Activated T-helper 9 cell treated with anti-CD3 and anti-CD28 coated beads, Interleukin-2, amount 50 U/mL, for 16 hours (primary cell): ENCODE measurements at places on chromosomes 16 and 17.

GRCh38 chr16:68087688-68088087 lies 2.5 kb downstream of the NFATC3 start:
- no peak for DNase-seq

GRCh38 chr17:1012823-1013728 lies 16.1 kb downstream of the TIMM22 start:
- DNase-seq, result no peak

- DNase-seq, result no peak
These were observed 14.8 kb downstream of the TRAF4 start for GRCh38 chr17:28758411-28759121.

- no peak for DNase-seq
These were observed 22.5 kb downstream of the RAB11FIP4 start for GRCh38 chr17:31413874-31414549.

DNA sequence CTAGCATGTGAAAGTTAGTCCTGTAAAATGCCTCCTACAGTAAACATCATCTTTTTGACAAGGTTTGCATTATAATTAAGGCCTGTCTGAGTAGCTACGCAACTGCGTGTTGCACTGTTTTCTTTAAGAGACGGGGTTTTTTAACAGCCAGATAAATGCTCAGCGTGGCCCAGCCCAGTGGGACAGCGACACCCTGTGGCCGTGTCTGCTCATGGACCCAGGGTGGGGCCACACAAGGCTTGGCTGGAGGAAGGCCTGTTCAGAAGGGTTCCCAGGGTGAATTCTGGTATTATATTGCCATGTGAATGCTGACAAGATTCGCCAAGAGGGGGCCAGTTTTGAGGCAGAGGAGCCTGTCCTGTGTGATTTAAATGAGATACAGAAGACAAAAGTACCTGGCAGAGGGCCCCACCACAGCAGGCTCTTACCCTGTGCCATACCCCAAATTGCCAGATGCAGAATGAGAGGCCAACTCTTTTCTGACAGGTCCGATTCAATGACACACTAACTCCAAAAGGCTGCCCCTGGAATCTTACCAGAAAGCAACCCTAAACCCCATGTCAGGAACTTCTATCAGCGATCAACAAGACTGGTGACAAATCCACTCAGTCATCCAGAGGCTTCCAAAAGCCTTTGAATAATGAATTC lies 65.9 kb upstream of the IRX6 start:
- DNase-seq, result no peak

DNA sequence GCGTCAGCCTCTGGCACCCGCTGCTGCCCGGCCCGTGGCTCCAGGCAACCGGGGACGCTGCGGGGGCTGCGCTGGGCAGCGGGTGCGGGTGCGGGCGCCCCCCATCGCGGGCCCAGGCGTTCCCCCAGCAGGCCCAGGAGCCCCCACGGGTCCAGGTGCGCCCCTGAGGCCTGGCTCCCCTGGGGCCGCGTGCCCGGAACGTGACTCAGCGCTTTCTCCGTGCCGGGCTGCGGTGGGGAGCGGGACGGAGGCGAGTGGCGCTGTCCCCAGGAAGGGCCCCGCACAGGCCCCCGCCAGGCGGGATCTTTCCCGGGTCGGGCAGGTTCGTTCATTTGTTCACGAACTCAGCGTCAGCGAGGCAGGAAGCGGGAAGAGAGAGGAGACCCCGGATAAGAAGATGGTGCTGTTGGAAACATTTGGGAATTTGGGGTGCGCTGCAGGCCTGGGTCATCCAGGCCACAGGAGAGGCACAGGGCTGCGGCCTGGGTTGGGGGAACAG lies 18.4 kb upstream of the EXOC7 start:
- no peak for DNase-seq

DNA sequence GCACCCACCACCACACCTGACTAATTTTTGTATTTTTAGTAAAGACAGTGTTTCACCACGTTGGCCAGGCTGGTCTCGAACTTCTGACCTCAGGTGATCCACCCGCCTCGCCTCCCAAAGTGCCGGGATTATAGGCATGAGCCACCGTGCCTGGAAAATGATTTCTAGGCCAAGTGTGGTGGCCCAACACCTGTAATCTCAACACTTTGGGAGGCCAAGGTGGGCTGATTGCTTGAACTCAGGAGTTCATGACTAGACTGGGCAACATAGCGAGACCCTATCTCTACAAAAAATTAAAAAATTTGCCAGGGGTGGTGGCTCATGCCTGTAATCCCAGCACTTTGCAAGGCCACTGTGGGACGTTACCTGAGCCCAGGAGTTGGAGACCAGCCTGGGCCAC lies 11.0 kb upstream of the BAIAP3 start:
- no peak for DNase-seq

DNA sequence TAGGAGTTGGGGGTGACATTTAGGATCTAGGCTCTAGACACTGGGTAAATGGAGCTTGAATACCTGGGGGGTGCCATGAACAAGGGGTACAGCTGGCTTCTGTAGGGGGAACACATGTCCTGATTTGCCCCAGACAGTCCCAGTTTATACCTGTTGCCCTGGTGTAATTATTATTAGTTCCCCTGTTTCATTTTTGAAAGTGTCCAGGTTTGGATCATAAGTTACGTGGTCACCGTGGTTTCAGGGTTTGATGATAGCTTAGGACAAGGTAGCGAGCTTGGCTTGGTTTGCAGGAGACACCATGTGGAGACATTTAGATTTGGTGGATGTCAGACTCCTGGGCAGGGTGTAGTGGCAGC lies 5.5 kb downstream of the MLLT6 start:
- DNase-seq, result no peak

DNA sequence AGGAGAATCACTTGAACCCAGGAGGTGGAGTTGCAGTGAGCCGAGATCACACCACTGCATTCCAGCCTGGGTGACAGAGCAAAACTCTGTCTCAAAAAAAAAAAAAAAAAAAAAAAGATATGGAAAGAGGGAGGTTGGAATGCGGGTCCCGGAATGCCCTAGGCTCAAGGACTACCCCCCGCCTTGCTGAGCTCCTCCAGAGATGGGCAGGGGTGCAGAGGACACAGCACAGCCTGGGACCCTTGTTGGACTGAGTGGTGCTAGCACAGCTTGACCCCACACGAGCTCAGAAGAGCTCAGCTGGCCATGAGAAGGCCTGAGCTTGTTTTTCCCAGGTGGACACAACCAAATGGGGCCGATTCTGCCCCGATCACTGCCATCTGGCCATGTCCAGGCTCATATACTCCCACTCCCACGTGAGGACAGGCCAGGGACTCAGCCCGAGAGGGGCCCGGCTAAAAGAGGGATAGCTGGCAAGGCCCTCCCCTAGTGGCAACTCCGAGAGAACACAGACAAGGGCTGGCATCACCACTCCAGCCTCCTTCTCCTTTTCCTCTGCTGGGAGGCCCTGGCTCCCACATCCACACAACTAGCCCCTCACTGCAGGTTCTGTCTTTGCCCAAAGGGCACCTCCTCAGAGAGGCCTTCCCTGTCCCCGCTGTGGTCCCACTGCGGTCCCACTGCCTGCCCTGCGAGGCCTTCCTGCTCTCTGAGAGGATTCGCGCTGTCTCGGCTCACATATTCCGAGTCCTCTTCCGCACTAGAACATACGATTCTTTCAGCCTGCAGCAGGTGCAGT lies 11.0 kb downstream of the SGCA start:
- no peak for DNase-seq

DNA sequence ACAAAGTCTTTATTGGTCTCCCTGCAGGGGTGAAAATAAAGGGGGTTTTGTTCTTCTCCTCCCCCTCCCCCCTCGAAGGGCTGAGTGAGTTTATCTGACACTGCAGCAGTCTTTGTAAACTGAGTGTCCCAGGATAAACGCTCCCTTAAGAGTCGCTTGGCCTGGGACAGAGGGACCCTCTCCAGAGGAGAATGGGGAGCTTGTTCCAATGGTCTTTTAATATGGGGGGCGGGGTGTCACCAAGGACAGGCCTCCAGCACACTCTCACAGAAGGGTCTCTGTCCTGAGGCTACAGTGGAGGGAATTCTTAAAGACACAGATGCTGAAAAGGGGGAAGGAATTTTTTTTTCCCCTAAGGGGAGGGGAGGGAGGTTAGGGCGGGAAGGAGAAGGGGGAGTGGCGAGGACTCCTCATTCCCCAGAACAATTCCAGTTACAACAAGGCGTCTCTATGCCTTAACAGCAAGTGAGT lies 455.5 kb downstream of the SOX9 start:
- no peak for DNase-seq

DNA sequence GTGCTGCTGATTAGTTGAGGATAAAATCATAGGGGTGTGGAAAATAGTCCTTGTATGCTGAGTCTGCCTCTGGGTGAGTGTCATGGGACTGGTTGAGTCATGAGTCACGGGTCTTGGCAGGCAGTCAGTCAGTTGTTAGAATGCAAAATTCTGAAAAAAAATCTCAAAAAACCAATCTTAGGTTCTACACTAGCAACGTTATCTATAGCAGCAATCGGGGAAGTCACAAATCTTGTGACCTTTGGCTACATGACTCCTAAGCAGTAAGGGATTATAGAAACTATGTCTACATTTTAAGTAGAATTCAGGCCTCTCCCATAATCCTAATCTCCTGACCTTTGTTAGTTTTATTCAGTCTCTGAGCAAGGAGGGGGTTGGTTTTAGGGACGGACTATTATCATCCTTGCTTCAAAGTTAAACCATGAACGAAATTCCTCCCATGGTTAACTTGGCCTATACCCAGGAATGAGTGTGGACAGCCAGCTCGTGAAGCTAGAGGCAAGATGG lies 18.0 kb upstream of the PMFBP1 start:
- no peak for DNase-seq

GRCh38 chr16:58331024-58331707 lies 36.3 kb upstream of the PRSS54 start:
- DNase-seq, result no peak

- no peak for DNase-seq
These were observed 19.3 kb downstream of the IGFBP4 start for GRCh38 chr17:40462343-40463121.

- no peak for DNase-seq
These were observed 93.6 kb upstream of the DYNLRB2 start for GRCh38 chr16:80447241-80447640.

GRCh38 chr17:4590981-4591453 lies 6.7 kb downstream of the SMTNL2 start:
- DNase-seq, result no peak

- peak; percentile 16 for DNase-seq
These were observed 72.8 kb upstream of the MED9 start for GRCh38 chr17:17403899-17404576.

- no peak for DNase-seq
These were observed 9.2 kb upstream of the UBALD2 start for GRCh38 chr17:76255801-76256429.

GRCh38 chr16:89815639-89816348 lies 653 bp downstream of the FANCA start:
- no peak for DNase-seq

- no peak for DNase-seq
These were observed 46.3 kb upstream of the B4GALNT2 start for GRCh38 chr17:49086316-49086605.

GRCh38 chr17:29722411-29723198 lies 99.9 kb upstream of the CORO6 start:
- DNase-seq, result no peak

GRCh38 chr17:56636265-56636664 lies 42.8 kb downstream of the NOG start:
- no peak for DNase-seq

GRCh38 chr17:73998653-73999645 lies 204.5 kb upstream of the RPL38 start:
- DNase-seq, result peak; percentile 14

DNA sequence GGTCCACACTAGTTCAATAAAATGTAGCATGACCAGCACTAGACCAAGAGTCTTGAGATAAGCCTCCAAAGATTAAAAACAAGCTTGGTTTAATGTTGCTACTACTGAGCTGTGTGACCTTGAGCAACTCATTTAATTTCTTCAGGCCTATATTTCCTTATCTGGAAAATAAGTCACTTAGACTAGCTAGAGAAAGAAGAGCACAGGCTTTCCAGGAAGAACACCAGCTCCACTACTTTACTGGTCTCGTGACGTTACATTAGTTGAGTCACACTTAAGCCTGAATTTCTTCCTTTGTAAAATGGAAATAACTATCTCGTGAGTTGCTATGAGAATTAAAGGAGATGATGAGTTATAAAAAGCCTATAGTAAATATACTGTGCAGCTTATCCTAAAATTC lies 5.4 kb downstream of the HELZ start:
- DNase-seq, result no peak

DNA sequence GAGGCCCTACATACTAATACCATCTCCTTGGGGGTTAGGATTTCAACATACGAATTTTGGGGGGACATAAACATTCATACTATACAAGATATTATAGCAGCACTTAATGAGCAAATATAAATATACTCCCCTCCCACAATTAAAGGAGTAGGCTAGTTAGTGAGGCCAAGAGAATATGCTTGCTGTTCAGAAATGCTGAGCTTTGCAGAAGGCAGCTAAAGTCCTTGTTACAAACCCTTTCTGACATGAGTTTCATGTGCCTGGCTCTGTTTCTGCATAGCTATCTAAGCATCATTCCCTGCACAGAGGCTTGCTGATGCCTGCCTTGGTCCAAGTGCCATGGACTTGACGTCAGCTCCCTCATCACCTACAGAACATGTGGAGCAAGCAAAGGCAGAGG lies 73.5 kb downstream of the GP2 start:
- no peak for DNase-seq

GRCh38 chr17:77854083-77854758 lies 104.3 kb upstream of the TNRC6C start:
- DNase-seq, result no peak

- no peak for DNase-seq
These were observed 9.5 kb downstream of the KRT12 start for GRCh38 chr17:40857535-40857934.

- no peak for DNase-seq
These were observed at the start of gene ERBB2 for GRCh38 chr17:39699818-39700147. ERBB2 (plus strand) TSS chr17:39700064; CDS start chr17:39700239, 175 bp downstream.

DNA sequence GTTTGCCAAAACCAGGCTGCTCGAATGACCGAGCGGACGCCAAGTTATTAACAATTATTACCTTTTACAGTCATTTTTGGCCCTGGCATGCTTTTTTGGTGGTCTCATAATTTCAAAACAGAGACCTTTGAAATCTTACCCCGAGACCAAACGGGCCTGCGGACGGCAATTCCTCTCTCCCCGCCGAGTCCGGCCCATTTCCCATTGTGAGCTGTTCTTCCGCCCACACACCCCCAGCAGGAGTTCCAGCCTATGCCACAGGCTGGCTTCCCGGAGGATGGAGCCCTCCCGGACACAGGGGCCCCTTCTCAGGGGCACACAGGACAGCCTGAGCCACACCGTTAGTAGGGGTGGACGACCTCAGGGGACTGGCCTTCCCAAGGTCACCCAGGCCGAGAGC lies 130.7 kb downstream of the C16orf95 start:
- no peak for DNase-seq
